ENCODE measurements at places on chromosomes 1 and 21.

GRCh38 chr1:117883616-117884015 is 45.8 kb downstream of the GDAP2 start:
- DNase-seq = no peak

DNA sequence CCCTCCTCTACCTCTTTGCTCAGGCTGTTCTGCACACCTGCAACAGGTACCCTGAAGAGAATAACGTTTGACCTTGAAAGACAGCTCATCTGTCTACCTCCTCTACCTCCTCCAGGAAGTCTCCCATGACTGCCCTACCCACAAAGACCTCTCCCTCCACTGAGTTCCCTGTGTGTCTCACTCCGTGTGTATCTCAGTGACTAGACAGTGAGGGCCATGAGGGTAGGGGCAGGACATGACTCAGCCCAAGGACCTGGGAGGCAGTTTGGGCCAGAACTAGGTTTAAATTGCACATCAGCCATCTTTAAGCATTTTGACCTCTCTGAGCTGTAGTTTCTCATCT is 32.0 kb upstream of the LRP8 start:
- no peak for DNase-seq

- no peak for DNase-seq
Measured at GRCh38 chr21:39029086-39029755, 154.0 kb downstream of the PSMG1 start.

DNA sequence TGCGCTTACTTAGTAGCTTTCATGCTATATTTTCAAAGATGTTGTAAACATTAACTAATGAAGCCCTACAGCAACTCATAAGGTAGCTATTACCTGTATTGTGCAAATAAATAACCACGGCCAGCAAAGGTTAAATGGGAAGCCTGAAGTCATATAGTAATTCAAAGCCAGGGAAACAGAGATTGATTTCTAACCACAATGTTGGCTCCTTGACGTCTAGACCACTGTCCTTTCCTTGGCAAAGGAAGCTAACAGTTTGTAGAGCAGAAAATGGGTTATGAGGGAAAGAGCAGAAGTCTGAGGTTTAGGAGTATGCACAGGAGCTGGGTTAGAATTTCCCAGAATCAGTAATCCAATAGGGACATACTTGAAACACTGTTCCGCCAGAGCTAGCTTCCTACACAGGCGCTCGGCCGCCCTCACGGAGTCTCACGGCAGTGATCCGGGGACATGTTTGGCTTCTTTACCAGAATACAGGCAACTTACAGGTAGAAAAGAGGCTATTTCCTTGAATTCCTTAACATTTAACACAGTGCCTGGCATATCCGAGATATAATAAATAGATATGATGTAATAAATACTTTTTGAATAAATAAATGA is 298.8 kb upstream of the LYPLAL1 start:
- no peak for DNase-seq

- no peak for DNase-seq
Measured at GRCh38 chr1:171999756-172000155, 158.5 kb downstream of the DNM3 start.

- DNase-seq = no peak
Measured at GRCh38 chr21:42234464-42235241, 15.7 kb downstream of the ABCG1 start.

DNA sequence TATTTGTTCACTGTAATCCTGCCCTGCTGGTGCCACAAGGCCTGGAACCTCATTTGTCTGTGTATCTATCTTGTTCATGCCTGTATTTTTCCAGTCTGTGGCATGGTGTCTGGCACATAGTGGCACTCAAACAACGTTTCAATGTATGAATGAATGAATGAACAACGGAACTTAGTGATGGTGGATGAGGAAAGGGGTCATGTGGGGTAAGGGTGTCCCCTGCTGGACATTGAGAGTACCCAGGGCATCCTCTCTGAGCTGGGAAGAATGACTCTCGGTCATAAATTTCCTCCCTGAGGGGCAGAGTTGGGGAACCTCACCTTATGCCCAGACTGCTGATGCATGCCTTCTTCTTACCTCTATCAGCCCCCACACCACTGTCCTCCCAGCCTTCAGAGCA is 18.9 kb upstream of the ZNF683 start:
- DNase-seq = no peak

DNA sequence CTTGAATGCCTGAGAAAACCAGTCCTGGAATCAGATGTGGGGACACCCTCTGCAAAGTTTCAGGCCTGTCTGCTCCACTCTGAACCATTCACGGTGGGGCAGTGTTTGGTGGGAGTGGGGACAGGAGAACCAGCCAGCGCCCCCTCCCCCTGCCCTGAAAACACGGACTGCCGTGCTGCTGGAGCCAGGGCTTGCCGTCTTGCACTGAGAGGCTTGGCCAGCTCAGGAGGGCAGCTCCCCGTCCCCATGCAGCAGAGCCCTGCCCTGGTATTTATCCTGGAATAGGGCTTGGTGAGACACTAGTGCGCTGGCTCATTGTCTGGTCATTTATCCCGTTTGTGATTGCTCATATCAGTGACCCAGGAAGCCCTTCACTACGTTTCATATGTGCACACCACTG is 3.9 kb downstream of the S100B start:
- DNase-seq = no peak

GRCh38 chr1:194929357-194929756 is 1678.9 kb downstream of the KCNT2 start:
- DNase-seq = no peak

DNA sequence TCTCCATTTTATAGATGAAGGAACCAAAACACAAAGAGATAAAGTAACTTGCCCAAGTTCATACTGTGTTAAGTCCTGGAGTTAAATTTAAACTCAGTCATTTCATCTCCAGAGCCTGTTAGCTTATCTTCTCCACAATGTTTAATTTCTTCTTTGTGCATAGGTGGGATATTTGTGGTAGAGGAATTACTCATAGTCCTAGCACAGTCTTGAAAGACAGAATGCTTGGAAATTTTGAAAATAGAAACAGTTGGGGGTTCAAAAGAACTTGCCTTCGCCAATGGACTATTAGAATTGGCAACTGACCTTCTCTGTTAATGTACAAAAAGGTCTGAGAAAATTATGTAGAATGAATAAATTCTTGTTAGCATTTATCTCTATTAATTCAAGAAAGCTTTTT is 832.0 kb upstream of the PRMT6 start:
- DNase-seq = no peak

GRCh38 chr1:20578062-20578461 is 10.8 kb upstream of the CDA start:
- DNase-seq = no peak

- DNase-seq = no peak
Measured at GRCh38 chr1:226083302-226084101, 21.0 kb downstream of the H3-3A start.

- DNase-seq = no peak
Measured at GRCh38 chr1:86965012-86965826, 50.8 kb downstream of the HS2ST1 start.

All from iPS DF 19.7 (cell line).